ENCODE measurements at places on chromosomes 3 and 15.

- no peak for DNase-seq
Observed at GRCh38 chr3:43288366-43288765, 2.0 kb downstream of the SNRK start.

DNA sequence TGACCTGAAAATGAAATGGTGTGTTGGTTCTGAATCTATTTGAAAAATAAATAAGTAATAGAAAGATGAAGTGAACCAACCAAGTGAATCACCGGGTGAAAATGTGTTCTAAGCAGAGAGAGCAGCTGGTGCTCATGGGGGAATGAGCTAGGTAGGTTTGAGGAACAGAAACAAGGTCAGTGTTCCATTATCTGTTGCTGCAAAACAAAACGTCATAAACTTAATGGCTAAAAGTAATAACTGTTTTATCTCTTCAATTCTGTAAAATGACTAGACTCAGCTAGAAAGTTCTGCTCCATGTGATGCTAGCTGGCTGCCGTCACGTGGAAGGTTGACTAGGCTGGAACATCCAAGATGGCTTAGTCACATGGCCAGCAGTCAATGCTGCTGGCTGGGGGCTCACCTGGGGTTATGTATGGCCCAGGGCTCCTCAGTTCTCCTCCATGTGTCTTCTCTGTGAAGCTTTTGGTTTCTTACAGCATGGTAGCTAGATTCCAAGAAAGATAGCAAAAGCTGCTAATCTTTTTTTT is 13.3 kb upstream of the SH3BP5 start:
- DNase-seq = no peak

GRCh38 chr15:71212146-71212545 is 96.9 kb downstream of the THSD4 start:
- DNase-seq = no peak

DNA sequence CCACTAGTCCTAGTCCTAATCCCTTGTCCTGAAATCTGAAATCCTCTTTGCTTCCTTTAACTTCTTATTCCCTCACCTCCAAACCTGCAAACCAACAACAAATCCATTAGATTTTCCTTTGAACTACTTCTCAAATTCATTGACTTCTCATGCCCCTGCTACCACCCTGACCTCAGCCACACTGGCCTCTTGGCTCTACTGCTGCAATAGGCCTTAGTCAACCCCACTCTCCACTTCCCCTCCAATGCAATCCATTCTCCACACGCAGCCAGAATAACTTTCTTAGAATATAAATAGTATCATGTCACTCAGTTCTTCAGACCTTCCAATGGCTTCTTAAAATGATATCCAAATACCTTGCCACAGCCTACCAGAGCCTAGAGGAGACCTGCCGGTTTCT is 131.1 kb upstream of the GADL1 start:
- DNase-seq = no peak

- DNase-seq = no peak
Observed at GRCh38 chr3:49912881-49913281, 9.2 kb upstream of the MST1R start.

- DNase-seq = no peak
Observed at GRCh38 chr3:190443257-190443656, 6.4 kb downstream of the TMEM207 start.

DNA sequence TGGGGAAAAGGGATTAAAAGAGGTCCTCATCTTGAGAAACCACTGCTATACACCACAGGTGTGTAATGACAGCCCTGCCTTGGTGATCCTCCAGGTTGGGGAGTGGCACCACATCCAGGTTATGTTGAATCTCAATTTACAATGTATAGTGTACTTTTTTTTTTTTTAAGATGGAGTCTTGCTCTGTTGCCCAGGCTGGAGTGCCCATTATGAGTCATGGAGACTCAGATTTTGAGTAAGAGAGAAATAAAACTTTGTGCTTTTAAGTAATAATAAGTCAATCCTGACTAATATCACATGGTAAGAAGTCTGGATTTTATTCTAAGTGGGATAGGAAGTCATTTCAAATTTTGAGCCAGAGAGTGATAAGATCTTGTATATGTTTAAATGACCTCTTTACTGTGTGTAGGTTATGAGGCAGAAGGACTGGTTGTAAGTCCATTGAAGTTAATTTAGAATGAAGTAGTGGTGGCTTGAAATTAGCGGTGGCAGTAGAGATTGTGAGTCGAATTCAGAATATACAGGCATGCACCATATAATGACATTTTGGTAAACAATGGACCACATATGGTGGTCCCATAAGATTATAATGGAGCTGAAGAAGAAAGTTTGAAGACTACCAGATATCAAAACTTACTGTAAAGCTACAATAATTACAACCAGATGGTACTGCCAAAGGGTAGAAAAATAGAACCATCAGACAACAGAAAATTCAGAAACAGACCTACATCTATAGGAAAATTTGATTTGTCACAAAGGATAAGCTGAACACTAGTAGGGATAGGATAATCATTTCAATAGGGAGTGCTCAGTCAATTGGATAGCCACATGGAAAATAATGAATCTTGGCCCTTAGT is 20.7 kb downstream of the POPDC2 start:
- DNase-seq = no peak

DNA sequence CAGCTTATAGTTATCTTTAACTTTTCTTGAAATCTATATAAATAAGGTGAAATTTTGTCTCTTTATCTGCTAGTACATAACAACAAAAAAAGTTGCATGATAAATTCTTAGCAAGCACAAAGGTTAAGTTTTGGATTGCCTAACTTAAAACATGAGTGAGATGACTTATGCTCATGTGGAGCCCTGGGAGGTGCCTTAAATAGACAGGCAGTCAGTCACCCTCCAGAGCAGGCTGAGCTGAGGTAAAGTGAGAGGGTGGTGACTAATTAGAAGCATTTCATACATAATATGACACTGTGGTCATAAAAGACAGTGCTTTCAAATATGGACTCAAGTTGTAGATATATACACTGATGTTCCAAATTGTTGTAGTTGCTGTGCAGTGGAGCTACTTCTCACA is 14.6 kb upstream of the MME start:
- peak; percentile 93 for DNase-seq

Data from HS-5 (cell line).